CD4-positive, alpha-beta T cell treated with Interleukin-10 for 1 hour (primary cell): ENCODE measurements at places on chromosomes 3 and 15.

GRCh38 chr3:50381383-50381782, 22.1 kb upstream of the TMEM115 start:
- DNase-seq: no peak

DNA sequence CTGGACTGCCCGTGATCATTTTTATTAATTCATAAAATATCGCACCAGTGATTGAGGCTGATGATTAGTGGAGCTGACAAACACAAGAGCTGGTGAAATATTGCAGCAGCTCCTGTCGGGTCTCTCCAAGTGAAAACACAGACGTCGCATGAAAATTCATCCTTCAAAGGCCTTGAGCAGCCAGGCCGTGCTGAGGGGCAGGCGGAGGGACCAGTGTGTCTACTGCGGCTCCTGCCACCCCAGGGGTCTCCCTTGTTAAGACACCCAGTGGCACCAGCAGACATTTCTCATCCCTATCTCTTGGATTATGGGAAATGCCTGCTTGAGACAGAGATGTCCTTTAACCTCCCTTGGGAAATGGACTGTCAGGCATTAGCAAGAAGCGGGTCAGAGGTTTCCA, 289.4 kb upstream of the TLE3 start:
- no peak for DNase-seq

- no peak for DNase-seq
These were observed 4.6 kb downstream of the ALAS1 start for GRCh38 chr3:52202384-52203077.

GRCh38 chr3:62154457-62155148, 218.7 kb downstream of the FEZF2 start:
- no peak for DNase-seq

DNA sequence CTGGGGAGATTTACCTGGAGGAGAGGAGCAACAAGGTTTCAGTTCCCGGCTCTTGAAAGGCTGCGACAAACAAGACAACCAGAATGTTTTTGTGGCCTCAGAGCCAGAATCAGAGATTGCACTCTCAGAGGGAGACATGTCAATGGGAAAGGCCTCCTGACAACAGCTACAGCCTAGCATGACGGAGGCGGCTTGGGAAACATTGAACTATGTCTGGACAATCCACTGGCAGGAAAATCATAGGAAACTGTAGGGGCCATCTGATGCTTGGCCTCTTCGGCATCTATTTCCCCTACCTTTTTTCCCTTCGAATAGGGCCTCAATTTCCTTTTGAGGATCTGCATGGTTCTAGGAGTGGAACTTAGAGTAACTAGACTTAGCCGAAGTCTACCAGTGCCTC, 13.2 kb upstream of the PTPN23 start:
- no peak for DNase-seq

DNA sequence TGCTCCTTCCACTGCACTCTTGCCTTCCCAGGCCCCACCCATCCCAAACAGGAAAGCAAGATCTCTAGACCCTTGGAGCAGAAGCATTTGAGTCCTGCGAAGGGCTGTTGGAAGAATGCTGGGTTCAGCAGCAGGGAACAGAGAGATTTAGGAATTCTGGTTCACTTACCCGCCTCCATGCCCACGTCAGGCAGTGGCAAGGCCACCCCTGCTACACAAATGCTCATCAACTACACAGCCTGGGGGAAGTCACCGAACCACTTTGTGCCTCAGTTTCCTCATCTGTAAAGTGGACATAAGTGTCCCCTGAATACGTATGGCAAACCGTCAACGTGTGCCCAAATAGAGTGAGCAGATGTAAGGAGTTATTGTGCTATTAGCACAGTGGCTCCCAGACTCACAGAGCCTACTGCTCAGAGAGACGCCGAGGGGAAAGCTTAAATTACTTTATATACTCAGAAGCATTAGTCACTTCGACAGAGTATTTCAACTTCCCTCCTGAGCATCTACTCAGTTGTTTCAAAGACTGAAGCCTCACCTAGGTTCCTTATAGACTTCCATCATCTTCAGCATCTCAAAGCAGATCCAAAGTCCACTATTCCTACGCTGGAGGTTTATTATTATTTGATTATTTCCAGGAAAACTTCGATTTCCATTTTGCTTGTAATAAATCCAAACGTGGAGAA, 905 bp downstream of the HOMER2 start:
- no peak for DNase-seq

- no peak for DNase-seq
These were observed 335.2 kb upstream of the CTDSPL start for GRCh38 chr3:37526511-37526910.
